ENCODE measurements at places on chromosomes 1 and 21. TPM values are rescaled to one million over a fixed set of nuclear protein-coding genes. Genes with fewer than 3 reads are reported as not detected.

- no peak for DNase-seq
Measured at GRCh38 chr21:40481764-40482163, 365.2 kb downstream of the DSCAM start.

SPAG17 gene
- polyA plus RNA-seq = 11.0 TPM

S100A8 gene
- polyA plus RNA-seq = 22.6 TPM

GRCh38 chr1:214993419-214993818 lies 89.1 kb upstream of the KCNK2 start:
- no peak for DNase-seq

PGLYRP3 gene
- polyA plus RNA-seq = not detected

GRCh38 chr1:191125950-191126349 lies 648.3 kb upstream of the BRINP3 start:
- DNase-seq = no peak

DNA sequence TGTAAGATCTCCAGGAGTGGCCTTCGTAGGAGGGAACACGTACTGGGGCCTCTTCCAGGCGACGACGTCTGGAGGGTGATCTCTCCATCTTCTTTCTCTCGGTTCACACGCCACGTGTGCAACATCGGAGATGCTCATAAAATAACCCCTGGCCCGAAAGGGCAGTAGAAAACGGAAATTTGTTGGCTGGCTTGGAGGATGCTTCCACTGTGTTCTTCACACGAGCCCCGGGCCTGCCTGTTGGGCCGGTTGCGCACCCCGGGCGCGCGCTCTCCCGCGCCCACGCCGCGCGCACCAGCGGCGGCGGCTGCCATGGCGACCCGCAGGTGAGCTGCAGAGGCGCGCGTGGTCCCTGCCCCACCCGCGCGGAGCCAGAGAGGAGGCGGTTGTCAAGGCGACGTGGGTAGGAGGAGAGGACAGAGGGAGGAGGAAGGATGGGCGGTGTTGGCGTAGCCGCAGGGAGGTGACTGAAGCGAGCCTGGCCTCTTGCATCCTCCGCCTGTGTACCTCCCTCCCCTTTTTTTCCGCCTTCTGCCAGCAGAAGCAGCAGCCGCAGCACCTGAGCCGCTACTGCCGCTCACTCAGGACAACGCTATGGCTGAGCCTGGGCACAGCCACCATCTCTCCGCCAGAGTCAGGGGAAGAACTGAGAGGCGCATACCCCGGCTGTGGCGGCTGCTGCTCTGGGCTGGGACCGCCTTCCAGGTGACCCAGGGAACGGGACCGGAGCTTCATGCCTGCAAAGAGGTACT lies at the start of gene ELAPOR1:
Gene ELAPOR1, plus strand, starts transcription at position 526 of the 752 bp plus-strand sequence. Its CDS starts 69 bp downstream, at position 595.
- no peak for DNase-seq

DNA sequence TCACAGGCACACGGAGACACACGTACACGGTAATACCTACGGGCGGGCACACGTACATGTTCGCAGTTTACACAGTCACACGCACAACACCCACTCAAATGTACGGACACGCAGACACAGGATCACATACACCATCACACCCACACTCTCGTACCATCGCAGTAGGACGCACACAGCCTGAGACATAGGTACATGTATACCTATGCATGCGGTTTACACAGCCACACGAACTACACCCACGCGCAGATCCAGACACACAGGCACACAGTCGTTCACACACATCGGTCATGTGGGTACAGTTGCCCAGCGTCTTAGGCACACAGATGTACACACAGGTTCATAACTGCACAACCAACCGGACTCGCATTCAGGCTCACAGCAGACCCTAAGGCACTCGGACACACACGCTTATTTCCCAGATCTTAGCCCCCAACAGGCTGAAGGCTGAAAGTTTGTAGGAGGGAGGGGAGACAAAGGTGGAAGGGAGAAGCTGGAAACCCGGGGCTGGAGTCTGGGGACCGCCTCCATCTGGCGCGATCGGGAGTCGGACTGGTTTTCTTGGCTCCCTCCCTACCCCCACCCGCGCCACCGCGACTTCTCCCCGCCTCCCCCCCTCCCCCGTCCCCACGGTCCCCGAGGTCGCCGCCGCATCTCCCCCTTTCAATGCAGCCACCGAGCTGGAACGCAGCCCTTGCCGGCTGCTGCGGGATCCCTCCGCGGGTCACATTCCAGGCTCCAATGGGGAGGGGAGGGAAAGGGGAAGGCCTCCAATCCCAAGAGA lies 51.9 kb upstream of the SYNC start:
- DNase-seq = no peak

DNA sequence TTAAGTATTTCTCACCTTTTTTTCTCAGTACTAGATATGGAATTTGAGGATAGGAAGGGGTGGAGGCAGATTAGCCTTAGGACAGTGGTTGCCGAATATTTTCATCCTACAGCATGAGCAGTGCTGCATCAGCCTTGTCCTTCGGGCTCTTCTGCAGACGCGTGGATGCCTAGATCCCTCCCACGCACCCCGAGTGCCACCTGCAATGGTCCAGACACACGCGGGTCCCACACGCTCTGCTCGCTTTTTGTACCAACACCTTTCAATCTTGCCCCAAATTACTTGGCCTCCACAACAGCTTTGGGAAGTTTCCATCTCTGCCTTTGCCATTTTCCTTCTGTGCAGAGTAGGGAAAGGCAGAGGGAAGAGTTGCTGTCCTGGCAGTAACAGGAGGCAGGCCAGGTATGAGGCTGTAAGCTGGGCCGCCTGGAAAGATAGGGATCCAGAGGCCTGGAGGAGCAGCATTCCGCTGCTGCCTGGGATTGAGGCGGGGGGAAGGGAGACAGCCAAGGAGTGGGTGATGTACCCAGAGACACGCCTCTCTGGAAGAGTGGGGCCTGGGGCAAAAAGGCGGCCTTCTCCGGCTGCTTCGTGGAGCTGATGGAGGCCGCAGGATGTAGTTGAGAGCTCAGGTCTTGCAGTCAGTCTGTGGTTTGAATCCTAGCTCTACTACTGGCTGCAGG lies 467.7 kb downstream of the KIF26B start:
- DNase-seq = no peak

- no peak for DNase-seq
Measured at GRCh38 chr1:47913225-47913823, 83.9 kb downstream of the TRABD2B start.

ATP1A4 gene
- 1.6 TPM for polyA plus RNA-seq

GRCh38 chr1:213231795-213232231 lies 180.8 kb downstream of the RPS6KC1 start:
- no peak for DNase-seq

GRCh38 chr1:168136709-168137514 lies at the start of gene GPR161:
Gene GPR161, minus strand, starts transcription at chr1:168136930. Its CDS starts 32,080 bp downstream, at chr1:168104850.
- DNase-seq = no peak

- DNase-seq = no peak
Measured at GRCh38 chr21:41634211-41634694, 126.3 kb upstream of the TMPRSS2 start.

DNA sequence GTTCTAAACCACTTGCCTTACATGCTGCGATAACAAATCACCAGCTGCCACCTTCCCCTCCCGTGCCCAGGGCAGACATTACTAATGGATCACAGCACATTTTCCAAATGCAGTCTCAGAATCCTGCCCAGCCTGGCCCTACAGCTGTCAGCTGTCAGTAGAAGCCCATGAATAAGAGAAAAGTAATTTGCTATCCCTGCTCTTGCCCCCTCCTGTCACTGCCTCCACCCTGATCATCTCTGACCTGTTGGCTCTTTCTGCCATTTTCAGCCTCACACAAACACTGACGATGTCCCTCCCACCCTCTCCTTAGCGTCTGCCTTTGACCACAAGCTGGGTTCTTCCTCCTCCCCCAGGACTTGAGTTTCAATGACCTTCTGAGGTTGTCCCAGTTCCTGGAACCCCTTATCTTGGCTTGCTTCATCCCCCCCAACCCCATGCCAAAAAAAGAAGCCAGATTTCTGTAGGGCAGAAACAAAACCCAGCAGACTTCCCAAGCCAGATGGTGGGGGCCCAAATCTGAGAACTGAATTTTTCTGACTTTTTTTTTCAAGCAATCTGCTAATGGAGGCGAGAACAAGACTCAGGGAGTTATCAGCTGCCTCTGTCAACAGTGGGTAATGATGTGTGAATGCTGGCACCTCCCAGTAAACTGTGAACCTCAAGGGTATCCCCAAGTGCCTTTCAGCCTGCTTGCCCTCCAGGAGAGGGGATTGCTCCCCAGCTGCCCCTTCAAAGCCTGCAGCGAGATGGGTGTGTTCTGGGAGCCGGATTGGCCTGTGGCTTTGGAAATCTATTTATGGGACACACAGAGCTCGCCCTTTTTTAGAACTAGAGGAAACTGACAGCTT lies 216.5 kb upstream of the VAMP3 start:
- no peak for DNase-seq

JUN gene
- polyA plus RNA-seq = 99.9 TPM

DNA sequence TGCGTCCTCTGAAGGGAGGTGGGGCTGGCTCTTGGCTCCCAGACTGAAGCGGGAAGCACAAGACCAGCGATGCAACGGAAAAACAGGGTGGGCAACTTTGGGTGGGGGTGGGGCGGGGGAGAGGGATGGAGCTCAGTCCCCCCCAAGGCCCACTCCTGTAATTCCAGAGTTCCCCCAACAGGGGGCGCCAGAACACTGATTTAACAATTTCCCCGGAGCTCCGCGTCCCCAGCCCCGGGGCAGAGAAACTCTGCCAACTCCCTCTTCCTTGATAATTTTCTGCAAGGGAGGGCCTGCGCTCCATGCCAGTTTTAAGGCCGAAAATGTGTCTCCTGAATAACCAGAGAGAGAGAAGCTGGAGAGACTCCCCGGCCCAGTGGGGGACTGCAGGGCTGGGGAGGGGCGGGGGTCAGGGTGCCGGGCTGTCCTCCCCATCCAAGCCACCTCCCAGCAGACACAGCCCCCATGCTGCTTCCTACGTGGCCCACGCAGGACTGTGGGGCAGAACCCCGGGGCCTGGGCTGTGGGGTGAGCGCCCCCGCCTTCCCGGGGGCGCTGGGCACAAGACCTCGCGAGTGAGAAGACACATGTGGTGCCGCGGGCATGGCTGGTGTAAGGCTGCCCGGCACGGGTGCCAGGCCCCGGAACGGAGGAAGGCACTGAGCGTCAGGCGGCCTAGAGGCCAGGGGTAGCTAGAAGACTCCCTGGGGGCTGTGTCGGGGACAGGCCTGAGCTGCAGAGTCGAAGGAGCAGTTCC lies 51.4 kb downstream of the KIF21B start:
- peak; percentile 38 for DNase-seq

DNA sequence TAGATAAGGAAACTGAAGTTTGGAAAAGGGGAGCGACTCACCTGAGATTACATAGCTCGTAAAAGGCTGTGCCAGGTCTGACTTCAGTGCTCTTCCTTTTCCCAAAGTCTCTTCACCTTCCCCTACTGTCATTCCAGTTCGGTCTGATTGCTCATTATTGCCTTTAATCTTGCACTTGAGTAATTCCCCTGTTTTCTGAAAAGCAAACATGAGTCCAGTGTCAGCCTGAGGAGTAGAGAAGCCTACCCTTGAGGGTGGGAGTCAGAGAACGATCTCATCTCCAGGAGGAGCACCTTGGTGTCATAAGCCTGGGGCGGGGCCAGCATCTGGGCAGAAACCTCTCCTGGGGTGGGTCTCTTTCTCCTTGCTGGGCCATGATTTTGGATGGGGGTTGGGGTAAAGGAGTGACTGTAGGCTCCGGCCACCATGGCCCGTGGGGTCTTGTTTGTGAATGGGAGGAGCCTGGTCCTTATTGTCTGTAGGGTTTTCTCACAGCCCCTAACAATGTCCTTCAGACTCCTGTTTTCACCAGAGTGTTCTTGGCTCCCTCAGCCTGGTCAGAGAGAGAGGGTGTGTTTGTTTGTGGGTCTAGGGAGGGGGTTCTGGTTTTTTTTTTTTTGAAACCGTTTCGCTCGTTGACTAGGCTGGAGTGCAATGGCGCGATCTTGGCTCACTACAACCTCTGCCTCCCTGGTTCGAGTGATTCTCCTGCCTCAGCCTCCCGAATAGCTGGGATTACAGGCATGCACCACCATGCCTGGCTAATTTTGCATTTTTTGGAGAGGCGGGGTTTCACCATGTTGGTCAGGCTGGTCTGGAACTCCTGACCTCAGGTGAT lies 6.0 kb downstream of the VANGL2 start:
- no peak for DNase-seq

DNA sequence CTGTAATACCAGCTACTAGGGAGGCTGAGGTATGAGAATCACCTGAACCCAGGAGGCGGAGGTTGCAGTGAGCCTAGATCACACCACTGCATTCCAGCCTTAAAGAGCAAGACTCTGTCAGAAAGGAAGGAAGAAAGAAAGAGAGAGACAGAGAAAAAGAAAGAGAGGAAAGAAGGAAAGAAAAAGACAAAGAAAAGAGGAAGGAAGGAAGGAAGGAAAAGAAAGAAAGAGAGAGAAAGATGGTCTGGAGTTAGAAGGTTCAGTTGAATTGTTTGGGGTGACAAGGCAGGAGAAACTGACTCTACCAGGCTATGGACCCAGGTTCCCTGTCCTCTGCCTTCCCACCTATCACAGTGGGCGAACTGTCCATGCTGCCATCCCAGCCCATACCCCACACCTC lies 27.4 kb upstream of the PIK3CD start:
- DNase-seq = no peak

PALMD gene
- 1.7 TPM for polyA plus RNA-seq

DNA sequence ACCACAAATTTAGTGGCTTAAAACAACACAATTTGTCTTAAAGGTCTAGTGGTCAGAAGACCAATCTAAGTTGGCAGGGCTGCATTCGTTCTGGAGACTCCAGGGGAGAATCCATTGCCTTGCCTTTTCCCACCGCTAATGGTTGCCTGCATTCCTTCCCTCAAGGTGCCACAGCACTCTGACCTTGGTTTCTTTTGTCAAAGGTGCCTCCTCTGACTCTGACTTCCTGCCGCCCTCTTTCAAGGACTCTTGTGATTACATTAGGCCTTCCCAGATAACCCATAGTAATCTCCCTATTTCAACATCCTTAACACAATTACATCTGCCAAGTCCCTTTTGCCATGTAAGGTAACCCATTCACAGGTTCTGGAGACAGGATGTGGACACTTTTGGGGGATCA lies 145.3 kb downstream of the S1PR1 start:
- DNase-seq = no peak

REN gene
- polyA plus RNA-seq = 53.0 TPM

GRCh38 chr1:89356658-89357400 lies 7.0 kb upstream of the GBP6 start:
- no peak for DNase-seq

GRCh38 chr21:20882462-20883407 lies 115.5 kb upstream of the NCAM2 start:
- no peak for DNase-seq
